ENCODE measurements at places on chromosomes 2 and 18. TPM values are rescaled to one million over a fixed set of nuclear protein-coding genes. Genes with fewer than 3 reads are reported as not detected.

DNA sequence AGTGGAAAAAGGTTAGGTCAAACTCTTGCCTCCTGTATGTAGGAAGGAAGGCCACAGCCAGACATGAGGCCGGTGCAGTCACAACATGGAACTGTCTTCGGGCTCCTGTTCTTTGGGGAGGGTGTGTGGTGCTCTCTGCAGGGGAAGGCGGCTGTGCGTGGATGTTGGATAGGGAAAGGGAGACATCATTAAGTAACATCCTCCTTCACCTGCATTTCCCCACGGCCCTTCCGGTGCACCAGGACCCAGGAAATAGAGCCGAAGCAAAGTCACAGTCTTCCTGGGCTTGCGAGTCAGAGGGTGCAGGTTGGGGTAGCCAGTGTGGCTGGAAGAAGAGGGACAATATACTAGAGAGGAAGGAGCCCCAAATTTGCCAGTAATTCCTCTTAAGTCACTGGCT, 78.9 kb upstream of the SMAD7 start:
- peaks cover 2% of the 10 kb centered on the region for H3K27me3 ChIP-seq
- H3K27ac ChIP-seq, result no peak overlapping the region
- no peaks in the 10 kb centered on the region for H3K4me1 ChIP-seq
- no peak for DNase-seq
- H3K4me3 ChIP-seq, result no peak overlapping the region
- no peaks in the 10 kb centered on the region for H3K36me3 ChIP-seq

SPEG gene
- 13.1 TPM for total RNA-seq

- H3K27ac ChIP-seq, result no peak overlapping the region
- DNase-seq, result peak; percentile 63
- peaks cover 20% of the 10 kb centered on the region for H3K36me3 ChIP-seq
- H3K4me1 ChIP-seq, result peaks cover 6% of the 10 kb centered on the region
Observed at GRCh38 chr18:23523429-23524212, 20.3 kb downstream of the RMC1 start.

DNA sequence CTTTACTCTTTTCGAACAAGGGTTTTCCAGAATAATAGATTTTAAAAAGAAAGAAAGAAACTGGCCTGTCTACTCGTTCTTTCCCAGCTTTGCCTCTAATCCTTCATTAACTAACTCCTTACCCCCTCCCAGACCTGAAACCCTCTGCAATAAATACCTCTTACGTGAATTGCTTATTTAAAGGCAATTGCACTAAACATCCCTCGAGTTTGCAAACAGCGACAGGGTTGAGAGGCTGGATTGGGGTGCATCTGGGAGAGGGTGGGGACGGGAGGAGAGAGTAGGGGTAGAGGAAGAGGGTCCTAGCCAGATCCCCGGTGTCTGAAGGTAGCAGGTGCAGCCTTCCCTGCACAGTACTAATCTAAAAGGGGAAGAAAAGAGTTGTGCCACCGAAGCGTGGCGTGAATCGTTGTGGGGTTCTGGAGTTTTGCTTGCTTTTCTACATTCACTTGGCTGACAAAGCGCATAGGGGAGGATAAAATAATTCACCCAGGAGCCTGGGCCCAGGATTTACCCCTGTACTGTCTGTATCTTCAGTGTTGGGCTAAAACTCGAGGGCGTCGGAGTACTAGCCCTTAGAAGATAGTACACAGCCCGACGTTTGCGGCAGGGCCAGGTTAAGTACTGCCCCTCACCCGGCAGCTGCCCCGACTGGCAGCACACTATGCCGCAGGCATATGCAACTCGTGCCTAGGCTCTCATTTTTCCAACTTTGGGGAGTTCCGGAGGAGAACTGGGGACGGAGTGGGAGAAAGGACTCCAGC, 1.9 kb upstream of the NEUROD1 start:
- DNase-seq, result no peak
- H3K27me3 ChIP-seq, result peaks cover 82% of the 10 kb centered on the region
- H3K4me3 ChIP-seq, result no peak overlapping the region
- H3K36me3 ChIP-seq, result no peaks in the 10 kb centered on the region
- H3K27ac ChIP-seq, result no peak overlapping the region
- H3K4me1 ChIP-seq, result peaks cover 3% of the 10 kb centered on the region

Data from fibroblast of lung (primary cell).